Stimulated activated CD4-positive, alpha-beta T cell treated with anti-CD3 and anti-CD28 coated beads, Interleukin-1b, Interleukin-23, amount 100 ng/mL, for 4 hours (primary cell): ENCODE measurements at places on chromosomes 1 and 21.

- DNase-seq = no peak
Observed at GRCh38 chr1:93804412-93804811, 74.6 kb downstream of the DNTTIP2 start.

- no peak for DNase-seq
Observed at GRCh38 chr1:51519865-51520699, 1.0 kb upstream of the EPS15 start.

DNA sequence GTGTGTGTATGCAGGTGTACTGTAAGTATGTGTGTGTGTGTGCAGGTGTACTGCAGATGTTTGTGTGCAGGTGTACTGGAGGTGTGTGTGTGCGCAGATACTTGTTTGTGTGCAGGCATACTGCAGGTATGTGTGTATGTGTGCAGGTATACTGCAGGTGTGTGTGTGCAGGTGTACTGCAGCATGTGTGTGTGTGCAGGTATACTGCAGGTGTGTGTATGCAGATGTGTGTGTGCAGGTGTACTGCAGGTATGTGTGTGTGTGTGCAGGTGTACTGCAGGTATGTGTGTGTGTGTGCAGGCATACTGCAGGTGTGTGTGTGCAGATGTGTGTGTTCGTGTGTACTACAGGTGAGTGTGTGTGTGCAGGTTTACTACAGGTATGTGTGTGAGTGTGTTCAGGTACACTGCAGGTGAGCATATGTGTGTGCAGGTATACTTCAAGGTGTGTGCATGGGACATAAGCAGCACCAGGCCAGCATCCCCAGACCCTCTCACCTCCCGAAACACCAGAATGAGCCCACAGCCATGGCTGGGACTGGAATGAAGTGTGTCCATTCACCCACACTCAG lies 97.5 kb downstream of the DMRTB1 start:
- no peak for DNase-seq

GRCh38 chr1:232292239-232292638 lies 337.7 kb downstream of the SIPA1L2 start:
- DNase-seq = no peak

GRCh38 chr1:19054216-19054615 lies 97.7 kb upstream of the IFFO2 start:
- DNase-seq = no peak

DNA sequence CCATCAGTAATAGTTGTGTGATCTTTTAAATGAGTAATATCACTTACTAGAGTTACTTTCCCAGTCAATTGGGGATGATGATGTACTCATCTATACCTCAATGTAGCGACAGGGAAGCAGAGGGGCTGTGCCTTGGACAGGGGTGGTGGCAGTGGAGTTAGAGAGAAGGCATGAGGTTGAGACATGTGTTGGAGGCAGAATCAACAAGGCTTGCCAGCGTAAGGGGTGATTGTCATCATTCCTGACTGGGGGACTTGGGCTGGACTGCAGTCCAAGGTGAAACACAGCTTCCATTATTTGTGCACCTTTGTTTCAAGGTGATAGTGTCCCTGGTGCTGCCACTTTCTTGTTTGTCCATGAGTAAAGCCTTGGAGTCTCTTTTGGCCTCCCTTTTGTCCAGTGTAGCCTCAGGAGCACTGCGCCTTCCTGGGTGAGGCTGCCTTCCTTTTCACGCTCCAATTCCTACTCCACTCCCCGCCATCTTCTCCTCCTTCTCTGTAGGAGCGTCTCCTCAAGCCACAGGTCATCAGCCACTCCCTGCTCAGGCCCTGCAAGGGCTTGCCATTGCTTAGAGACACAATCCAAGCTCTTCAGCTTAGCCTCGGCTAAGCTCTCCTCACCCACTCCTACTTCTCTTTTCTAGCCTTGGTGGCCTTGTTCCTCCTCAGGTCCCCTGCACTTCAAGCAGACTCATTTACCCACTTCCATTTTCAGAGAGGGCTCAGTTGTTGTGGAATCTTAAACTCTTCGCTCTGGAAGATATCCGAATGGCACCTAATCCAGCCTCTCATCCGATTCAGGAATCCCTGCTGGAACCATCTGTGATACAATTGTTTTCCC lies 77.6 kb upstream of the CD34 start:
- DNase-seq = no peak

DNA sequence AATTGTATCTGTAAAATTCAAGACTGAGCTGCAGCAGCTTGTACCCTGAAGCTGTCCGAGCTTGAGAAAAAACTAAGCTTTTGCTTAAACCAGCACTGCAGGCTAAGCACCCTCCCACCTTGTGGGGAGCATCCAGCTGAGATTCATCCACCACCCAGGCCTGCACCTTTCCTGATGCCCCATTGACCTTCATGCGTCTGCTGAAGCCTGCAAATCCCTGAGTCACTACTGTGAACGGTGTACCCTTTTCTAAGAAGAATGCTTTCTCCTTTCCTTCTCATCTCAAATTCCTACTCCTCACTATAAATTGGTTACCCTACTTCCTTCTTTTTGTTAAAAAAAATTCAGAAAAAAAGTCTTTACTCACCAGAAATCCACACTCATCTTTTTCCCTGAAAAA lies 90.9 kb upstream of the RGS18 start:
- DNase-seq = no peak

DNA sequence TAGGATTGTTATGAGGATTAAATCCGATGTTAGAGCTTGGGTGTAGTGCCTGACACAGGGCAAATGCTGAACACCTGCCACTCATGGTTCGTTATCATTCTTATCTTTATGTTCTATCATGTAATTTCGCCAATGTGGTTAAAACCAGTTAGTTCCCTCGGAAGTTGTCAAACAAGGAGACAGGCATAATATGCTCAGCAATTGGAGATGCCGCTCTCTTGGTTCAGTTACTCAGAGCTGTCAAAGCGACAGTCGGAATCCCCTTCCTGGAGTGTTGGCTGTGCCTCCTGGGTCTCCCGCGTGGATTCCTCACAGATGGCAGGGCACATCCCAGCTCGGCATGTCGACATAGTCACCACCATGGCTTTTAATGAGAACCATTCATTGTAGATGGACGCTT lies 192.2 kb downstream of the ROR1 start:
- DNase-seq = no peak

DNA sequence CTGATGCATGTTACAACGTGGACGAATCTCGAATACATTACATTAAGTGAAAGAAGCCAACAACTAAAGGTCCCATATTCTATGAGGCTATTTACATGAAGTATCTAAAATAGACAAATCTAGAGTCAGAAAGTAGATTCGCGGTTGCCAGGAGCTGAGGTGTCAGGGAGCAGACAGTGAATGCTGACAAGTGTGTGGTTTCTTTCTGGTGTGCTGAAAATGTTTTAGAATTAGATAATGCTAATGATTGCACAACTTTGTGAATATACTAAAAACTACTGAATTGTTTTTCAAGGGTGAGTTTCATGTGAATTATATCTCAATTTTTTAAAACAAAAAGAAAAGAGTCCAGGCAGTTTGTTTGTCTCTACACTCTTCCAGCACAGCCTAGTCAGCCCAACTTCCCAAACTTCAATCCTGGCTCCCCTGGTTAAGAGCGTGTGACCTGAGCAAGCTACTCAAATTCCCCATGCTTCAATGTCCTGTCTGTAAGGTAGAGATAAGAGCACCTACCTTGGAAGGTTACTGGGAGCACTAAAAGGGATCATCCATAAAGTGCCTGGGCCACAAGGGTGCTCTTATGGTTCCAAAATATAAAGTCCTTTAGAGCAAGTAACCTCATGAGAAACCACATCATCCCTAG lies 20.9 kb downstream of the HLCS start:
- DNase-seq = no peak

- no peak for DNase-seq
Observed at GRCh38 chr1:107135463-107135862, 5.4 kb upstream of the NTNG1 start.

DNA sequence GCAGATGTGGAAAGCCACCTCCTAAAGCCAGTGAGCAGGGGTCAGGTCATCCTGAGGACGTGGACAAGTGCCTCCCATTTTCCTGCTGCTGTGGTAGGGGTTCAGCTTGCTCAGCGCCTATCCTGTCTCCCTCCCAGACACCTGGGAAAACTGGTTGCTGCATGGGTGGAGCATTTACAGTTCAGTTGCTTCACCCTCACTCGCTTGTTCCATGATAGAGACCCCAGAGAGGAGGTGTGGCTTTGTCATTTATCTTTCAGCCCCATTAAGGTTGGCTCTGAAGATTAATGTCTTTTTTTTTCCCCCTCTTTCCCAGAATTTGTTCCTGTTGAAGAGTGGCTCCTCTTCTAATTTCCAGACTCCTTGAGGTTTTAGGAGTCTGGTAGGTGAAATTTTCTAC lies 9.2 kb downstream of the VANGL1 start:
- no peak for DNase-seq

GRCh38 chr1:107262467-107263286 lies 121.8 kb downstream of the NTNG1 start:
- no peak for DNase-seq

GRCh38 chr1:21573971-21574465 lies 64.8 kb downstream of the ALPL start:
- DNase-seq = no peak

- DNase-seq = no peak
Observed at GRCh38 chr1:12447307-12447706, 170.7 kb downstream of the DHRS3 start.

GRCh38 chr1:87928623-87929022 lies 599.9 kb downstream of the LMO4 start:
- DNase-seq = no peak

DNA sequence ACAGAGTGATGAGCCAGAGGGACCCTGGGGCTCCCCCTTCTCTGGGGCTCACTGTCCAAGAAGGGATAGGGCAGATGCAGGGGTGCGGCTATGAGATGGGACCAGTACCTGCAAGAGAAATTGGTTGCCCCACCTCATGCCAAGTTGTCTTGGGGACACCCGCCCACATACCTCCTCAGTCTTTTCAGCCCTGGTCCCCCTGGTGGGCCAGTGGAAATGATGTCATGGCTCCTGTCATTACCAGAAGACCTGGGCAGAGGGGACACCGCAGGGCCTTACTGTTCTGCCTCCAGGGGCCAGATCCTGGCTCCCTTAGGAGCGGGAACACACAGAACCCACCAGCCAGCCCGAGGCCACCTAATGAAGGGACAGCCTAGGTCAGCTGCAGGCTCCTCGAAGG lies 63.2 kb downstream of the CDK18 start:
- no peak for DNase-seq

- no peak for DNase-seq
Observed at GRCh38 chr21:28224191-28224726, 768.4 kb downstream of the LTN1 start.

DNA sequence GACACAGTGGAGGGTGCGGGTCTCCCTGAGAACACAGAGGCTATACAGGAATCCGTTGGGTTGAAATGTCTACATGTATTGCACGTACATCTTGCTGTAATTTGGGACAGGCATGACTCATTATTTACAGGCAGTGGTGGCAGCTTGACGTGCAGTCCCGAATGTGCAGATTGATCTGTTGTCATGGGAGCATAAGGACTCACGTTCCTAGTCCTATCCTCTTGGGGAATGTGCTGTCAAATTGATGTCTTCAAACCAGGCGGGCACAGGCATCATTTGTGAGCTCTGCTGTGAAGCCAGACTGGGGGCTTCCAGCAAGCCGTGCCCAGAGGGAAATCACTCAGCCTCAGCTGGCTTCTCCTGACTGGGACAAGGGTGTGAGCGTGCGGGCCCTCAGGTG lies 40.5 kb downstream of the S100B start:
- DNase-seq = no peak

- no peak for DNase-seq
Observed at GRCh38 chr1:77438236-77438913, 156.6 kb downstream of the AK5 start.

- no peak for DNase-seq
Observed at GRCh38 chr1:199096591-199096990, 457.8 kb downstream of the PTPRC start.

GRCh38 chr1:6271554-6271953 lies 10.7 kb upstream of the GPR153 start:
- DNase-seq = no peak
